ENCODE measurements at places on chromosomes 6 and 20.

DNA sequence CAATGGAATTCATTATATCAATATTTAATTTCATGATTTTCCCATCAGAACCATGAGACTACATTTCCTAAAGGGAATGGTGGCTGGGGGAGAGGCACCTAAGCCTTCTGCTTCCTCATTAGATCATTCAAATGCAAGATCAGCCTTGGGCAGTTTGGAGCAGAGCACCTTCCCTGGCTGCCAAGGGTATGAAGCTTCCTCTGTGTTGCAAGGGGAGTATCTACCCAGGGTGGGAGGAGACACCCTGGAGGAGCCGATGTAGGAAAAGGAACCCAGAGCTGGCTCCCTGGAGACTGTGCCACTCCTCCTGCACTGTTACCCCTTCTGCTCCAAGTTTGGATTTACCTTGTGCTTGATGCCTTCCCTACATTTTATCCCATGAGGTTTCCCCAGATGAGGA lies 299.7 kb upstream of the PRDM1 start:
- DNase-seq = no peak

GRCh38 chr20:53331151-53331973 lies 262.3 kb downstream of the ZNF217 start:
- DNase-seq = no peak

DNA sequence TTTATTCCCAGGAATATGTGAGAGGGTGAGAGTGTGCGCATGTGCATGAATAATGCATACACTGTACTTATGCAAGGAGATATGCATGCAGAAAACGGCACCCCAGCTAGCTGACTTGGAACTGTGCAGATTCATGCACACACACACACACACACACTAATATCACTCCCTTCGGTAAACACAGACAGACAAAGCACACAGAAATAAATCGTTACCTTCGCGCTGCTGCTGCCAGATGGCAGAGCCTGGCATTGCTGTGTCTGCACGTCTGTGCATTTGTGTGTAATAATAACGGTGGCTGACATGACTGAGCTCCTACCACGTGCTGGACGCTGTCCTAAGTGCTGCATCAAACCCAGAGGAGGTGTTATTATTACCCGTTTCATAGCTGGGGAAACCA lies 36.8 kb downstream of the PREX1 start:
- peak; percentile 59 for DNase-seq

DNA sequence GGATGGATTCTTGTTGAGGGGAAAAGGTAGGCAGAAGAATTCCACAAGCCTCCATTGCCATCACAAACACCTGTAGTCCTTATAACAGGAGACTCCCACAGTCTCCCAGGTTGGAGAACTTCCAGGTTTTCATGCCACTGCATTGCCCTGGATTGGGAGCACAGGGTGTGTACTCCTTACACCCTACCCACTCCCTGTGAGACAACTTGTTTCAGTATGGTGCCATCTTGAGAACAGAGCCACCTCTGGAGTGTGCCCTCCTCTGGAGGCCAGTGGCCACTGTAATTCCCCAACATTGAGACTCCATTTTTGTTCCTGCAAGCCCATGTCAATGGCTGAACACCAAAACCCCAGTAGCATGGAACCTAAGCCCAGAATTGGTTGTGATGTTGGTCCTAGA lies 123.5 kb upstream of the LAMA2 start:
- DNase-seq = no peak

DNA sequence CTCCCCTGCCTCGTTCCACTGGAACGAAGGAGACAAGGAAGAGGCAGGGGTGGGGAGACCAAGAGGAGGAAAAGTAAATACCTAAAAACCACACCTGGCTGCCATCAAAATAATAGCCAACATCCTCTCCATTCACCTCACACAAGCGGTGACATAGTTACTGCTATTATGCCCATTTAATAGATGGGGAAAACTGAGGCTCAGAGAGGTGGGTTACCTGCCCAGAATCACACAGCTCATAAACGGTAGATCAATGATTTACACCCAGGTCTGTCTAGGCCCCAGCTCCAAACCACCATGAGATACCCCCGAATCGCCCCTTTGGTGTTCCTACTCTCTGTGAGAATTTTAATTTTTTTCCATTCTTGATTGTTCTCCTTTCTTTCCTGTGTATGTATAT lies 253.8 kb downstream of the BMP7 start:
- no peak for DNase-seq

DNA sequence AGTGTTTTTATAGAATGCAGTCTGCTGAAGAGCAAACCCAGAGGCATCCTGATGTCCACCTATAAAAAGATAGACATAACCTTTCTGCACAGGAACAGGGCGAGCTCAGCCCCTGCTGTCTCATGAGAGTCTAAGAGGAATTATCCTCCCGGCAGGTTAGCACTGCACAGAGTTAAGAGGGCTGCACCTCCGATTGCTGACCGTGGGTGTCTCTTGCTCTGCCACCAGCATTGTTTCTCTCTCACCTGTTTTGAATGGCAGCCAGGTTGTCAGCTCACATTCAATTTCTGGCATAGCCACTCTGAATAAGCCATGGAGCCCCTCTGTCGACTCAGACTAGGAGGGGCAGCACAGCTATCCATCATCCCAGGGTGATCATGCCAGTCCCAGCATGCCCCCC lies 211.2 kb downstream of the PHACTR1 start:
- DNase-seq = no peak

GRCh38 chr6:40958738-40959137 lies 80.3 kb downstream of the UNC5CL start:
- no peak for DNase-seq

- no peak for DNase-seq
Observed at GRCh38 chr6:117169781-117170281, 95.5 kb upstream of the VGLL2 start.

- no peak for DNase-seq
Observed at GRCh38 chr6:33886673-33887144, 82.9 kb upstream of the MLN start.

DNA sequence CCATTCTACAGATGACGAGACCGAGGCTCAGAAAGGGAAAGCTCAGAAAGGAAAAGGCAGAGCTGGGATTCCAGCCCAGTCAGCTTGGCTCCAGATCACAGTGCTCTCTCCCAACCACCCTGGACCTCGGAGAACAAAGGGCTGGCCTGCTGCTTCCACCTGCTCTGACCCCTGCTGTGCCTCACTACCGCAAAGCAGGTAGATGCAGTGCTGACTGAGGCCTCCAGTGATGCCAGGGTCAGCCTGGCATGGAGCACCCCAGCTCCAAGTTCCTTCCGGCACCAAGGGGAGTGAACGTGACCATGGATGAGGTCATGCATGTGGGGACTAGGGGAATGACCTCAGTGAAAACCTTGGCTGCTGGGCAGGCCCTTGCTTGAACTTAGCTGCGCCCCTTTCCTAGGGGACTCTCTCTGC lies 20.7 kb upstream of the TLDC2 start:
- no peak for DNase-seq

GRCh38 chr6:166907373-166907841 lies 48.9 kb downstream of the RNASET2 start:
- DNase-seq = no peak

DNA sequence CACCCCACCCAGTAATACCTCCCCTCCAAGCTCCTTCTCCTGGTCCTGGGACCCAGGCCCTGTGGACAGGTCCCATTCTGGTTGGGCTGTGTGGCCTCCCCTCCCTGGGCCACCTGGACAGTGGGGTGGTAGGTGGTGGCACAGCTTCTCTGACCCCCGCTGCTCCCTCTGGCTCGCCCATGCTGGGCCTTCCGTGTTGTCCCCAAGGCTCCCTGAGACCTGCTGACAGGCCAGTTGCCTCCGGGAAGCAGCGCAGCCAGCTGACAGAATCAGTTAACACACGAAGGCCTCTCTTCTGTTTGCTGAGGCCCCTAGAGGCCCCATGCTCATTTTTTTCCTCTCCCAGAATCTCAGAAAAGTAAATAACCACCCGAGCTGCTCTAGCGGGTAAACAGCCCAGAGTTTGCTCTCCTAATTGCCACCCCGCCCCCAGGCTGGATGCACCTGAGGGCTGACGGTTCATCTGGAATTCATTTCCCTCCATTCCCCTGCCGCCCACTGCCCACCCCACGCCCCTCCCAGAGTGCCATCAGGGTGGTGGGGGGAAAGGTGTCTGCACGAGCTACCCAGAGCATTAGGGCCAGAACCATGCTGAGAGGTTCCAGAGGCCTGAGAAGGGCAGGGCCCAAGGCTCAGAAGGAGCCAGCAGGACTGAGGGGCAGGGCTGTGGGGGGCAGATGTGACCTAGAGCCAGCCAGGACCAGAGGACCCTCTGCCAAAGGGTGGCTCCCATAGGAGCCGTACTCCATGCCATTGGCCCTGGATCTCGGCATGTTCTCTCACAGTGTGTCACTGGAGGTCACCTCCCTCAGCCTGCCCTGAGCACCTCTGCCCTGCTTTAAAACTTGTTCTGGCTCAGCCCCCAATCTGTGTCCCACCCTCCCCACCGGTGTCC lies 157.5 kb downstream of the GRM4 start:
- DNase-seq = peak; percentile 76

GRCh38 chr6:137849181-137849980 lies 17.7 kb upstream of the TNFAIP3 start:
- no peak for DNase-seq
